ENCODE measurements at places on chromosomes 7 and 10. TPM values are rescaled to one million over a fixed set of nuclear protein-coding genes. Genes with fewer than 3 reads are reported as not detected.

Gene SFXN2
- 4.9 TPM for polyA plus RNA-seq

DNA sequence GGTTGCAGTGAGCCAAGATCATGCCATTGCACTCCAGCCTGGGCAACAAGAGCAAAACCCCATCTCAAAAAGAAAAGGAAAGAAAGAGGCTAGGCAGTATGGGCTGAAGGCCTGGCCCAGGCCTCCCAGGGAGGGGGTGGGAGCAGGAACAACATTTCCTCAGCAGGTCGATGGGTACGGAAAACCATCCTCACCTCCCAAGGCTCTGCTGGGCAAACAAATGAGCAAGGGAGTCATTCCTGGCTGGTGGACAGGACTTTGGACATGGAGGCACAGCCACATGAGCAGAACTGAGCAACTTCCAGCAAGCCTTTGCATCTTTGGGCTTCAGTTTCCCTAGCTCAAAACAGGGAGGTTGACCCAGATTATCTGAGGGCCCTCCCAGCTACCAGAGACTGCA is 13.0 kb downstream of the OGDHL start:
- no peak for DNase-seq
- H3K36me3 ChIP-seq = no peaks in the 10 kb centered on the region
- H3K4me1 ChIP-seq = no peaks in the 10 kb centered on the region
- H3K4me3 ChIP-seq = no peak overlapping the region
- no peaks in the 10 kb centered on the region for H3K27me3 ChIP-seq
- no peak overlapping the region for H3K27ac ChIP-seq

GRCh38 chr10:106557053-106557452 is 607.5 kb downstream of the SORCS1 start:
- DNase-seq = no peak
- H3K36me3 ChIP-seq = no peaks in the 10 kb centered on the region
- H3K4me1 ChIP-seq = no peaks in the 10 kb centered on the region
- H3K27ac ChIP-seq = no peak overlapping the region
- no peak overlapping the region for H3K4me3 ChIP-seq

DNA sequence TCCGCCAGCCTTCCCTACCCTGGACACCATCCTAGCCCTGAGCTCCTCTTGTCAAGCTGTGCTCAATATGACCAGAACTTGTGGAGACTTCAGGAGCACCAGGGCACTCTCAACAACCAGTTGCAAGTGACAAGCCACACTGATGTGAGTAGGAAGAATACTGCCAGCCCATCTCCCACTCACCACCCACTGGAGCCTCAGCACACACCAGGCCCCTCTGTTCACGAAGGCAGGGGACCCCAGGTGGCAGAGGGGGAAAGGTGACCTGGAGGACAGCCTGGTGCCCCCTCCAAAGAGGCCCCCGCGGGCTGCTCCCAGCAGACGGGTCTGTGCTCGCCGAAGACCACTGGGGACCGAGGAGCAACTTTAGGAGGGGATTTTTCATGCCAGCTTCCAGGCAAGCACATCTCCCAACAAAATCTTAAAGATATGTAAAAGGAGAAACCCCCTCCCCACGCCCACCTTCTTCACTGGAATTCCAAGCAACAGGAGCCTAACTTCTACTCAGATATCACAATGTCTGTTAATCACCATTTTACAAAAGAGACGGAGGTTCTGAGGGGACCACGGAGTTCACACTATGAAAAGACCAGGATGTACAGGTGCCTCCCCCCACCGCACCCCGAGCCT is 1.0 kb downstream of the MMD2 start:
- H3K27me3 ChIP-seq = peaks cover 25% of the 10 kb centered on the region
- H3K27ac ChIP-seq = no peak overlapping the region
- H3K4me3 ChIP-seq = no peak overlapping the region
- no peaks in the 10 kb centered on the region for H3K36me3 ChIP-seq
- no peaks in the 10 kb centered on the region for H3K4me1 ChIP-seq

DNA sequence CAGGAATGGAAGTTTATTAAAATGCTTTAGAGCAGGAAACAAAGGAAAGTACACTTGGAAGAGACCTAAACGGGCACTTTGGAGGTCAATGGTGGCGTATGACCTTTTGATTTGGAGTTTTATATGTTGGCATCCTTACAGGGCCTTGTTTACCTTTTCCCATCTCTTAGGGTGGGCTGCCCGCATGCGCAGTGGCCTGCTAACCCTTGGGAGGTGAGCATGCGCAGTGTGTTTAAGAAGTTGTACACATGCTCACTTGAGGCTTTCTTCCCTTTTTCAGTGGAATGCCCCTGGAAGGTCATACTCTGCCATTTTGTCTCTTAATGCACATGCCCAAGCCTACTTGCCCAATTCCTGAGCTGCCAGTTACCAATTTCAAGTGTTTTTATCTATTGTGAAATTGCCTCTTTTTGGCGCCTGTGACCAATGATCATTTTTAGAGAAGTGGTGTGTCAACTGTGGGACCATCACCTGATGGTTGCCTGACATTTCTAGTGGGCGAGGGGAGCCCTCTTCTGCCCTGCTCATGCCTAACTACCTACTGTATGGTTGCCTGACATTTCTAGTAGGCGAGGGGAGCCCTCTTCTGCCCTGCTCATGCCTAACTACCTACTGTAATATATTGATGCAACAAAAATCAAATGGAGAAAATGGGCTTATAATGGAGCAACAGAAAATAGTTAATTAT is 138.0 kb downstream of the PPP1R9A start:
- H3K27me3 ChIP-seq = no peaks in the 10 kb centered on the region
- H3K4me1 ChIP-seq = peaks cover 2% of the 10 kb centered on the region
- H3K36me3 ChIP-seq = peaks cover 2% of the 10 kb centered on the region
- H3K27ac ChIP-seq = no peak overlapping the region
- no peak overlapping the region for H3K4me3 ChIP-seq

GRCh38 chr7:28957751-28958234 is 337 bp downstream of the TRIL start:
- H3K36me3 ChIP-seq = no peaks in the 10 kb centered on the region
- H3K4me1 ChIP-seq = peaks cover 2% of the 10 kb centered on the region
- peak; percentile 59 for DNase-seq

Gene ZNF138
- polyA plus RNA-seq = 4.0 TPM

Gene PIK3CG
- 1.1 TPM for polyA plus RNA-seq

DNA sequence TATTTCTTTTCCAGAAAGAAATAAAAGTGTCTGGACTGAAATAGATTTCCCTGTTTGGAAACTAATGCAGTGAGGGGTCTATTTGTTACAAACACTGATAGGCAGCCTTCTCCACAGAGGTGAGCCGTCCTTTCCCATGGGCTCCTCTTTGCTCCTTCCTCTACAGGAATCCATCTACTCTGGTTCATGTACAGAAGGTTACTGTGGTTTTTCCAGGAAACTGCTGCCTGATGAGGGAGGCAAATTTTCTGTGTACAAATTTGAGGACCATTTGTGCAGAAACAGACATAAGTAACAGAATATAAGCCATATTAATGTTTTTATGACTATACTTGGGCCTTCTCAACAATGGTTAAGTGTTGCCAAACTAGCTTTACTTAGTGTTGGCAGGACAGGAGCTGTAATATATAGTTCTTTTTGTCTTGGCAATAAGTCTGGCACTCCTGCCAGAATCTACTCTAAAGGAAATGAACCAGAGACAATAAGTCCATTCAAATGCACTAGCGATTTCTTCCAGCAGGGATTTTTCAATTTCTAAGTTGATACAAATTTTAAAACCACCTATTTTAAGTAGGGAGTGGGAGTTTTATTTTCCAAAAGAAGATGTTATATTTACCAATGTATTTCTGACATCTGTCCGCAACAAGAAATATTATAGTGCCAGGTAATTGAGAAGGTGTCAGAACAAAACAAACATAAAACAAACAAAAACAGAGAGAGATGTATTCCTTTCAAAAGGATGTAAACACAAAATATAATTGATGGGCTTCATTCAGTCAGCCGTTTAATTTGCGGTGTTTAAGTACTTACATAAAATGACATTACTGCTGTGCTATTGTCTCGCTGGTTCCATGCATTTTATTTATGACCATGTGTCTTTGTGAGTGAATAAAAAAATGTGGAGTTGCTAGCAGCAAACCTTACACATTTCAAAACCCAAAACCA is 91.0 kb upstream of the NFE2L3 start:
- no peaks in the 10 kb centered on the region for H3K4me1 ChIP-seq
- no peak for DNase-seq
- H3K36me3 ChIP-seq = no peaks in the 10 kb centered on the region
- H3K27me3 ChIP-seq = peaks cover 7% of the 10 kb centered on the region

GRCh38 chr7:116524221-116524608 is 621 bp upstream of the CAV1 start:
- H3K4me3 ChIP-seq = no peak overlapping the region
- H3K27ac ChIP-seq = peak overlapping the region; percentile 52
- peaks cover 28% of the 10 kb centered on the region for H3K27me3 ChIP-seq
- H3K4me1 ChIP-seq = peaks cover 3% of the 10 kb centered on the region

Gene PNLIP
- polyA plus RNA-seq = not detected

DNA sequence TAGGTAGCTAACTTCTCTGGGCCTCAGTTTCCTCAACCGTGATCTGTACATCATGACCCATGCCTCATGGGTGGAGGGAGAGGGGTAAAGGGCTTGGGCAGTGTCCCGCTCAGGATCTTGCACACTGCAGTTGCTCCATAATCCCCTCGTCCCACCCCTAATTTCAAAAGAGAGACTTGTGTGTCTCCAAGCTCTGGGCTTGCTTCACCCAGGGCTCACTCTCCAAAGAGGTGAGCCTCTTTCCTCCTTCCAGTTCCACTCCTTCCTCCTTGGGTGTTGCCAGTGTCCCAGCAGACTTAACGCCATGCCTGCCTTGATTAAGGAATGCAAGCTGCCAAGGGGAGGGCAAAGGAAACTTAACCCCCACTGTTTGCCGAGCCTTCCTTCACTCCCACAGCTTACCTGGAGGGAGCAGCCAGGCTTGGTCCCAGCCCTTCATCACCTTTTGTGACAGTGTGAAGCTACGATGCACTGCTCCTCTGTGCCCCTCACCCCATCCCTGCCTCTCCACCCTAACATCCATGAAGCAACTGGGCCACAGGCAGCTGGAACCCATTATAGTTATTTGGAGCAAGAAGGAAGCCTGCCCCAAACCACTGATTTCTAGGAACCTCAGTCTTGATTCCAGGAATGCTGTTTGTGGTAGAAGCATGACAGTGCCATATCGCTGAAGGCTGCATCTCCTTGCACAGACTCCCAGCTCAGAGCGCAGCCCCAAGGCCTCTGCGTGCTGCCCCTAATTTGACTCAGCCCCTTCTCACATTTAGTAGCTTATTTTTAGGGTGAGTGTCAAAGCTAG is 363.3 kb downstream of the TNS3 start:
- no peak overlapping the region for H3K27ac ChIP-seq
- no peaks in the 10 kb centered on the region for H3K27me3 ChIP-seq
- no peak overlapping the region for H3K4me3 ChIP-seq

DNA sequence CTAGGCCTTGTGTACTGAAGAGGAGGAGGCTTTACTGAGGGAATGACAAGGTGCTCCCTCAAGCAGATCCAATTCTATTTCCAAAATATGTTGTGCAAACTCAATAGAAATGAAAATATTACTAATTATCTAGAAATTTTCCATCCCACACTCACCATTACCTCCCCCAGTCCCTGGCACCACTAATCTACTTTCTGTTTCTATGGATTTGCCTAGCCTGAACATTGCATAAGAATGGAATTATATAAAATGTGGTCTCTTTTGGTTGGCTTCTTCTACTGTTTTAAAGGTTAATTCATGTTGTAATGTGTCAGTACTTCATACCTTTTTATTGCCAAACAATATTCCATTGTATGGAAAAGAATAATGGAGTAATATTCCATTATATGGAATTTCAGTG is 18.7 kb upstream of the NUB1 start:
- H3K27me3 ChIP-seq = peaks cover 4% of the 10 kb centered on the region
- no peak overlapping the region for H3K27ac ChIP-seq
- no peak overlapping the region for H3K4me3 ChIP-seq
- no peaks in the 10 kb centered on the region for H3K4me1 ChIP-seq

DNA sequence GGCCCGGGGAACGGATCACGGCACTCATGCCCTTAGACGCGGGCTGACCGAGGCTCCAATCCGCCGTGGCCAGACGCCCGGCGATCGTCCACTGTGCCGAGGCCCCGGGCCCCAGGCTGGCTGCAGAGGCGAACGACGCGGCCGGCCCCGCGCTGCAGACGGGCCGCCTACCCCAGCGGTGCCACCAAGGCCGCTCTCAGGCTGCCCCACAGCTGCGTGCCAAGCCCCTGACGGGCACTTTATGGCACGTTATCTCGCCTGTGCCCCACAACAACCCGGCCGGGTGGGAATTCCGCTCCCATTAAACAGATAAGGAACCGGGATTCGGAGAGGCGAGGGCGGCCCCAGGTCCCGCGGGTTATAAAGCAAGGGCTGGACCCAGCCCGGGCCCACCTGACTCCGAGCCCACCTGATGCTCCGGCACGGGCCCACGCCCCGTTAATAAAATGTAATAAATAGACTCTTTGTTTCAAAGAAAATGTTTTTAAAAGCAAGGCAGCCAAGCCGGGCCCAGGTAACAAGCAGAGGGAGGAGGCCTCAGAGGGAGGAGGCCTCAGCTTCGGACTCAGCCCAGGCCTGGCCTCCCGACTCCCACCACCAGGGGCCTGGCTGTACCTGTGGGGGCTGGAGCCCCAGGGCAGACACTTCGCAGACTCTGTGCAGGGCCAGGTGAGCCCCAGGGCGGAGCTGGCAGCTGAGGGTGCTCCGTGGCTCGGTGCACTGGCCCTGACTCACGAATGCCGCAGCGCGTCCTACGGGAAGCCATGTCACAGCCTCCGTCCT is 79.7 kb downstream of the FOXL3 start:
- H3K4me1 ChIP-seq = peaks cover 12% of the 10 kb centered on the region
- peak; percentile 61 for DNase-seq
- no peaks in the 10 kb centered on the region for H3K27me3 ChIP-seq
- H3K4me3 ChIP-seq = no peak overlapping the region
- peaks cover 6% of the 10 kb centered on the region for H3K36me3 ChIP-seq
- no peak overlapping the region for H3K27ac ChIP-seq

- DNase-seq = peak; percentile 63
- H3K4me3 ChIP-seq = no peak overlapping the region
- peaks cover 6% of the 10 kb centered on the region for H3K4me1 ChIP-seq
- peaks cover 2% of the 10 kb centered on the region for H3K36me3 ChIP-seq
- no peaks in the 10 kb centered on the region for H3K27me3 ChIP-seq
- H3K27ac ChIP-seq = no peak overlapping the region
Measured at GRCh38 chr10:99612167-99612831, 7.9 kb downstream of the SLC25A28 start.

DNA sequence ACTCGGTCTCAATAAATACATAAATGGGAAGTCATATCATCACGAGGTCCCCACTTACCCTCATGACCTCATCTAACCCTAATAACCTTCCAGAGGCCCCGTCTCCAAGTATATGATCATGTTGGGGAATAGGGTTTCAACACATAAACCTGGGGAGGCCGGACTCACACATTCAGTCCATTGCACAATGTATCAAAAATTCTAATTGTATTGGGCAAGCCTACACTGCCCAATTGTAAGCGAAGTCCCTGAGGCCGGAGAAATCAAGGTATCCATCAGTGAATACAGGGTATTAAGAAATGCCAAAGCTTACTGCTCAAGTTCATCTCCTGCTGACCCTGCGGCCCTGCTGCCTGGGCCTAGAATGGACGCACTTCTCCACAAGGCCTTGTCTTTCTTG is 69.6 kb downstream of the PARP12 start:
- DNase-seq = no peak
- H3K4me3 ChIP-seq = no peak overlapping the region
- H3K27me3 ChIP-seq = peaks cover 4% of the 10 kb centered on the region
- no peaks in the 10 kb centered on the region for H3K36me3 ChIP-seq

Gene SMARCD3
- polyA plus RNA-seq = 16.0 TPM

GRCh38 chr10:25451401-25451800 is 276.6 kb downstream of the GPR158 start:
- H3K4me1 ChIP-seq = no peaks in the 10 kb centered on the region
- no peak overlapping the region for H3K4me3 ChIP-seq
- H3K27me3 ChIP-seq = no peaks in the 10 kb centered on the region
- H3K27ac ChIP-seq = no peak overlapping the region

GRCh38 chr7:17725821-17726220 is 214.5 kb downstream of the SNX13 start:
- no peak for DNase-seq
- no peaks in the 10 kb centered on the region for H3K36me3 ChIP-seq
- H3K4me3 ChIP-seq = no peak overlapping the region
- no peaks in the 10 kb centered on the region for H3K27me3 ChIP-seq
- peaks cover 2% of the 10 kb centered on the region for H3K4me1 ChIP-seq

Measured in small intestine (tissue), 16 donors.